ENCODE measurements at places on chromosomes 6 and 20. TPM values are rescaled to one million over a fixed set of nuclear protein-coding genes. Genes with fewer than 3 reads are reported as not detected.

DNA sequence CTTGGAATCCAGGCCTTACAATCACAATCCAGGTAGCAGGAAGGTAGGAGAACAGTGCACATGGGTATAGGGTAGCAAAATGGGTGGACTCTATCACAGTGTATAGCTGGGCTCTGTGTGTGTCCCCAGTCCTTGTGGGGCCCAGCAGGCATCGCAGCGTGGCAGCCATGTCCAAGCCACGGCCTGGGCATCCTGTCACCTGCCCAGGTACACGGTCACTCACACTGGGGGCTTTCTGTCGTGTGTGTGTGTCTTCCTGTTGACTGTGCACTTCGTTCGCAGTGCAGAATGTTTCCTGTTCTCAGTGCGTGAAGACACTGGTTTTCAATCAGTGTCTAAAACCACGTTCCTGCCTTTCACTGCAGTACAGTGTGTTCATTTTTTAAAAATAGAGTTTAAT, 523.2 kb upstream of the JARID2 start:
- no peak for DNase-seq

DNA sequence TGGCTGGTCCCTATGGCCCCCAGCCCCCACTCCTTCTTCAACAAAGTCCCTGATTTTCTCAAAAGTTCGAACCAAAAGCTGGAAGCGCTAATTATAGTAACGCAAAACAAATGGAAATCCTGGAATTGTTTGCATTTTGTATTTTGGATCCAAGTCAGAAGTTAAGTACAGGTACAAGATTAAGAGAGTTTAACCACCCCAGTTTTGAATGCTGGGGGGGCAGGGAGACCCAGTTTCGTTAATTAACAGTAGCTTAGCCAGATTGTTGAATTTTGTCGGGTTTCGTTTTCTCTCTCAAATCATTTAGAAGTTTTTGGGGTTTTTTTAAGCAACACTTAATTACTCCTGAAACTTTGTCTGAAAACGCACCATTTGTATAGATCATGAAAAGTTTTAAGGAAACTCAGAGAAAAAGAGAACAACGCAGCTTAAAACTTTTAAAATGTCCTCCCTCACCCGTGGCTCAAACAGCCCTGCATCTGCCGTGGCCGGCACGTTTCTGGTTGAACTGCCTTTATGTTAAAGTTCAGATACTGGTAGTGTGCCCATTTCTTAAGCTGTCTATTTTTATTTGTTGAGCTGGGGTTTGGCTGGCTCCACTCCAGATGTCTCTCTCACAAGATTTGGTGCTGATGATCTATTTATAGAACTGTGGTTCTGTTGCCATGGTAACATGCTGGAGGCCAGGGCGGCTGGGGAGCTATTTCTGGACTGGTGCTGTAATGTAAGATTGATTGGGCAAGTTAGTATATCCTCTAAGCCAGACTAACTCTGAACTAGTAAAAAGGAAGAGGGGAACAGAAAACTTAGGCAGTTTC, 55.0 kb downstream of the GNAS start:
- DNase-seq: peak; percentile 69

DNA sequence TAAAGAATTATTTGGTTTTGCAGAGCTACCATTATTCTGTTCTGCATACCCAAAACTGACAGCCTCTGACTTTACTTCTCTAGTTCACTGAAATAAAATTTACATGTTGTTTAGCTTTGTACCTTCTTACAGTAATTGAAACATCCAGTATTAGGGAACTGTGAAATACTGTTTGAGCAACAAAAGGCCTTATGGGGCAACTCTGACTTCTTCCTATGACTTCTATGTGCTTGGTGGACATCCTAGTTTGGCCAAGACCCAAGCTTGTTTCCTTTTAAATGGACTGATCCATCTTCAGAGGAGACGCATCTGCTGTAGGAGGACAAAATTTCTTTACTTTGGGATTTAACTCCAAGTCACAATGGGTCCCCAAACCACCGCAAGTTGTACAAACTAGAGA, 44.7 kb downstream of the NR2E1 start:
- no peak for DNase-seq

- DNase-seq: no peak
These were observed 18.7 kb downstream of the KCNQ5 start for GRCh38 chr6:72640615-72640930.

- no peak for DNase-seq
These were observed 331.3 kb downstream of the KIF16B start for GRCh38 chr20:16241911-16242310.

GRCh38 chr6:75932067-75932466, 140.4 kb downstream of the IMPG1 start:
- DNase-seq: no peak

DNA sequence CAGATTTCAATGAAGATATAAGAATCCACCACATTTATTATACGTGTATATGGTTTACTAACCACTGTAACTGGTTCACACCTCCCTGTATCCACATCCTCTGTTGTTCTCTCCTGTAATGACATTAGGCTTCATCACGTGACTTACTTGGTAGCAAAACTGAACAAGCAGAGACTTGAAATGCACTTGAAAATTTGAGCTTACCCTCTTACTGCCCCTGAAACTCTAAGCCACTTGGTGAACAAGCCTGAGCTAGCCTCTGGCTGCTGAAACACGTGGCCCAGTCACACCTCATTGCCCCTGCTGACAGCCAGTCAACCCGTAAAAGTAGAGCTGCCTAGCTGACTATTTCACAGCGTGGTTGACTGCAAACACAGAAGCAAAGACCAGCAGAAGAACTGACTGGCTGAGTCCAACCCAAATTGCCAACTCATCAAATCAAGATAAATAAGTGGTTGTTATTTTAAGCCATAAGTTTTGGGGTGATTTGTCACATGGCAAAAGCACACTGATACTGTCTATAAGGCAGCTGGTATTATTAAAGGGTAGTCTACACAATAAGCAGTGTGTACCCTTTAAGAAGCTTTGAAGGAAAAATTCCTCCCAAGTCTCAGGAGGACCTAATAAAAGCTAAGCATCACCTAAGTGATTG, 109.0 kb downstream of the RALGAPA2 start:
- no peak for DNase-seq

DNA sequence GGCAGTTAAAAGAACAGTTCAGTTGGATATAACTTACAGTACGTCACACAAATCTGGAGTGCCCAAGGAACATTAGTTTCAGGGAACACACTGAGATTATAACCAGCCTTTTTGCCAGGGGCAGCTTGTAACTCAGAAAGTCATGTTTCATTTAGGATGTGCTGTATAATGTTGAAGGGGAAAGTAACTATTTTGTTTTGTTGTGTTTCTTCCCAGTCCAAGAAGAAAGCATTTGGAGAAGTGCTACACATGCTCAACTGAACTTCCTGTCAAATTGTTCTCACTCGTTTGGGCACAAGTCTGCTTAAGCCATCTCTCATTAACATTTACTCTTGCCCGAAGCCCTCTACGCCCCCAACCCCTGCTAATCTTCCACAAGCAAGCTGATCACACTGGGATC, 157.9 kb downstream of the BTBD9 start:
- no peak for DNase-seq

CST5 gene
- total RNA-seq: not detected

IP6K3 gene
- total RNA-seq: 4.1 TPM

GPR31 gene
- not detected for total RNA-seq

RPP21 gene
- total RNA-seq: 16.1 TPM
